Activated CD4-positive, alpha-beta T cell treated with anti-CD3 and anti-CD28 coated beads for 1 hour (primary cell): ENCODE measurements at places on chromosomes 13 and 19.

DNA sequence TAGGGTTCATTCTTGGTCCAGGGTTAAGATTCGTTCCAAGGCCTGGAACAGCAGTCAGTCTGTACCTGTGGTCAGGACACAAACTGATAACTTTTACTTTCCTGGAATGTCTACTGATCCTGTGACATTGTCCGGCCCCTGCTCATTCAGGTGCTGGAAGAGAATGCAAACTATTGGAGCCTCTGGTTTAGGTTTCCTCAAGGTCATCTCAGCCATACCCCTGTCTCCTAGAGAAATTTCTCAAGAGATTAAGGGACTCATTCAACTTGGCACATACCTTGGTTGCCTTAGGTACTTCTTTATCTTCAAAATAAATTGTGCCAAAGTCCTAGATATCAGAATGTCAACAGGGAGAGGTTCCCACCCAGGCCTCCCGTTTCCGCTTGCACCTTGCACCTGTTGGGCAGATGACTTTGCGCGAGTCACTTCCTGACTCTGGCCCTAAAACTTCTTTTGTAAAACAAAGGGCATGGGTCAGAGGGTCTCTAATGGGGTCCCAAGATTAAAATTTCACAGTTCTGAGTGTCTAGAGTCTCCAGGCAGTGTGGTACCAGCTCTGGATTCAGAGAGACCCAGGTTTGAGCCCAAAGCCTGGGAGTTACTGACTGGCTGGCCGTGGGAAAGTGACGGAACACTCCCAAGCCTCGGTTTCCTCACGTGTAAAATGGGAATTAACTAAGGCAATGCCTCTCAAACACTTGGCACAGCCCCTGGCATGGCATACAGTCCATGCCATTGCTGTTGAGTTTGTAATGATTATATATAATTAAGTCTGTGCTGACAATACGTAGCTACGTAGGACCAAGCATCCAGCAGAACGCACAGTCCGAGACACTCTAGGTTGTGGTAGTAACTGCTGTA, 25.8 kb upstream of the CYP2S1 start:
- no peak for DNase-seq

DNA sequence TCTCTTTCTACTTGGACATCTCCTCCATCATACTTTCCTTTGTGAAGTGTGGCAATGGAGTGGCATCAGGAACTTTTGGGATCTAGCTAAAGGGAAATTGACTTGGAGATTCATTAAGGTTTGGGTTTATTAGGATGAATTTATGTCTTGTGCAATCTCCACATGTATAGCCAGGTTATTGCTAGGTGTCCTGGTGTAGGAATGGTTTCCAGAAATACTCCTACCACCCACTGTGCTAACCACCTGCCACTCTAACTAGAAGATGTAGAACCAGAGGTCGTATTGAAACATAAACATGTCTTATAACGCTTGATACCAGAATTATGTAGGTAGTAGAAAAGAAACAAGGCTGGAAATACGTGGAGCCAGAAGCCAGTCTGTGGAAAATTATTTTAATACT, 38.1 kb upstream of the MED4 start:
- DNase-seq: no peak

DNA sequence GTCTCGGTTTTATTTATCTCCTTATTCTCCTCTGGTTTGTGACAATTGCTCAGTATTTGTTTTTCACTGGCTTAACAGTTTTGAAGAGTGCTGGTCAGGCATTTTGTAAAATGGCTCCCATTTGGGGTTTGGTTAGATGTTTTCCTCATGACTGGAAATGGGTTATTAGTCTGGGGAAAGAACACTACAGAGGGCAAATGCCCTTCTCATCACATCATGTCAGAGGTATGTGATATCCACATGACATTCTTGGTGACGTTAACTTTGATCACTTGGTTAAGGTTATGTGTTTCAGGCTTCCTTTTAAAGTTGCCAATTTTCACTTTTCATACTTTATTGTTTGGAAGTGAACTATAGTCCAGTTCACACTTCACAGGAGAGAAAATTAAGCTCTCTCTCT, 74.8 kb upstream of the KLHL1 start:
- no peak for DNase-seq

DNA sequence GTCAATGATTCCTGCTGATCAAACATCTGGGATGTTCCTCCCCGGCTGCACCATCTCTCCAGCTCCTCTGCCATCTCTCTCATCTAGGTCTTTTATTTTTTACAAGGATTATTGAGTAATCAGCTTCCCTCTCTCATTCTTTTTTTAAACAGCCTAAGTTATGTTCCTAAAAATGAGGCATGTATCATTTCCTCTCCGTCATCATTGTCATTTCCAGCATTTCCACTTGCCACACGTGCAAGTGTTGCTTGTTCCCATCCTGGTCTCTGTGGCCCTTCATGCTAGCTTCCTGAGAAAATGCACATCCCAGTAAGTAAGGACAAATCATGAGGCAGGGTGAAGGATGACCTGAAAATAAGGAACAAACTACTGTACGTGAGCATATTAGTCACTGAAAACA, 102.7 kb upstream of the POSTN start:
- no peak for DNase-seq

GRCh38 chr13:93765062-93765461, 538.5 kb downstream of the GPC6 start:
- no peak for DNase-seq

- peak; percentile 89 for DNase-seq
These were observed at the start of gene STXBP2 for GRCh38 chr19:7636691-7637373. Gene STXBP2 (plus strand): TSS chr19:7637110. CDS start chr19:7637150, 40 bp downstream.

GRCh38 chr13:89541091-89542030, 1806.1 kb upstream of the MIR17HG start:
- no peak for DNase-seq

- DNase-seq: no peak
These were observed 227.6 kb upstream of the UBL3 start for GRCh38 chr13:30078059-30078458.

- DNase-seq: no peak
These were observed 19.7 kb upstream of the CEACAM3 start for GRCh38 chr19:41776700-41777099.

DNA sequence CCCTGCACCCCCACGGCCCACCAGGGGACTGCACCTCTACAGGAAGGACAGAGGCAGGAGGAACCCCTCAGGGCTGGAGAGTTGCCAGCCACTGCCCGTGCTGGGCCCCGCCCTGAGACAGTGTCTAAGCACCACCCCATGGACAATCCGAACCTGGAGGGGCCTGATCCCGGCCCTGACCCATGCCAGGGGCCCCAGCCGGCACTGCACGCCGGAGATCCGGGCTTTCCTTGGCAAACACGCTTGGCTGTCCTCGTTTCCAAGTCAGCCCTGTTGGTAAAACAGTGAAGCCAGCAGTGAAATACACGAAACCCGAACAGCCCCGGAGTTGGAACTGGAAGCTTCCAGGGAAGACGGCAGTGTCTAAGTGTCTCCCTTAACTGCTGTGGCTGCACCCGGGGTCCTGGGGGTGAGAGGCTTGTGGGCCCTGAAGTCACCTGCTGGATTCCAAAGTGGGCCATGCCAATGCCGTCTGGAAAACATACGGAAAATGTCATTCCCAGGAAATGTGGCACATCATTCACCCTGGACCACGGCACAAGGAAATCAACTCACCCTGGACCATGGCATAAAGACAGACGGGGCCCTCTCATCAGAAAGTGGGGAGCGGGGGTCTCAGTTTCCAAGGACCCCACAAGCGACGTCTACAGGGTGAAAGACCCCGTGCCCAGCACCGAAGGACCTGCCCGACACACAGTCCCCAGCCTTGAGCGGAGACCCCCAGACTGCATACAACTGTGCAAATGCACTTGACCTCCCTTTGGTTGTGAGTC, 30.9 kb downstream of the RASA3 start:
- DNase-seq: no peak

DNA sequence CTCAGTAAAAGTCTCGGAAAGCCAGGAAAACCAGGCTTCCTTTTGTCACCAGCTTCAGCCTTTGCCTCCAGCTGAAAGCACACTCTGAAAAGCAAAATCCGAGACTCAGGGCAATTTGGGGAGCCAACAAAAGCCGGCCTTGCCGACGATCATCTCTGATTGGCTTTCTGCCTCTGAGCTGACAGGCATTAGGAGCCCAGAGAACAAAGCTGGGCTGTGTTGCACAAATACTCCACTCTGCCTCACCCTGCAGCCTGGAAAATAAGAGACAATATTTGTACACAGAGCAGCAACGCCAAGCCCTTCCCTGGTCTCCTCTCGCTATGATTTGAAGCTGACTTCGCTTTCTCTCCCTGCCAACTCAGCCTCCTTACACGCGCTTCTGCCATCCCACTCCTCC, 46.9 kb downstream of the CACNA1A start:
- no peak for DNase-seq

DNA sequence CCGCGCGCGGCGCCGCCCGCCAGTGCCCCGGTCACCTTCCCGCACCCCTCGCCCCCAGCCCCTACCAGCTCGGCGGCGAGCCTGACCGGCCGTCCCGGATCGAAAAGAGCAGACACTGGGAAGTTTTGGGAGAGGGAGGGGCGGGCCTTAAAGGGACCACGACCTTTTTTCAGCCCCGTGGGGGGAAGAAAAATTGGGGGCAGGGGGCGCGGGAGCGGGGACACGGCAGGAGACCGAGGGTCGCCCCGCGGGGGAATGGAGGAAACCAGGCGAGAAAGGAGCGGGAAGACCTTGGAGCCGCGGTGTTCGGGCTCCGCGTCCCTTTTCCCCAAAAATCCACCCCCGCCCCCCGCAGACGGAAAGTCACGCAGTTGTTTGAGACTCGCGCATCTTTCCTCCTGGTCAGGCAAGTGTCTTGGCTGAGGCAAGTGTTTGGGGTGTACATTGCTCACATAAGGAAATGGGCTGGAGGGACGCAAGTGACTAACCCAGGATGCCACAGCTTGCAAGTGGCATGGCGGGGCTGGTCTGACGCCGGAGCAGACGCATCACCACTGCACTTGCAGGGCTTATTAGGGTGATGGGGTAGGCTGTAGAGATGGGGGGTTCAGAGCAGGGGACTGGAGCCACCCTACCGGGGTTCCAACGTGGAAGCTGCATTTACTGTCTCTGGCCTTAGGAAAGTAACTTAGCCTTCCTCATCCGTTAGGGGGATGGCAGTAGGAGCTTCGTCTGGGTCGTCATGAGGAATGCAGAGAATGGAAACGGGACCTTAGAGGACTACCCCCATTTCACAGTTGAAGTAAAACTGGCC, 2.7 kb upstream of the HNRNPL start:
- peak; percentile 45 for DNase-seq

DNA sequence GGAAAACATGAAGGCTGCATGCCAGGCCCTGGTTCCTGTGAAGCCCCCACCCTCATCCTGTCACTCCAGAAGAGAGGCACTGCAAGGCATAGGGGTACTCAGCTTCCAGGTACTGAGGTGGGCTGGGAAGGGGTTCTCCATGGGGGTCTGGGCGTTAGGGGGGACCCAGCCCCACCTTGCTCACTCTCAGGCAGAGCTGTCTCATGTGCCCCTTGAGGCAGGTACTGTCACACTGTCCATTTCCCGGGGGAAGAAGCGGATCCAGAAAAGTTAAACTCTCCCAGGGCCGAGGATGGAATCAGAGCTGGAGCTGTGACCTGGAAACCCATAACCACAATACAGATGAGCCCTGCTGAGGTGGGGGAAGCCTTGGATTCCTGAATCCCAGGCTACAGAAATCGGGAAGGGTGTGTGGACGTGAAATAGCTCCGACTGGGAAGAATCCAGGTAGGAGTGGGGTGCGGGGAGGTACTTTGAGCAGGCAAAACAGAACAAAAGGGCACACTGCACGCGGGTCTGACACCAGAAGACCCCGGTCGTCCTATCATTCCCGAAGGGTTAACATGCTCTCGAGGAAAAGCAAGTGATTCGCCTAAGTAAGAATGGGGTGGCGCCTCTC, 540 bp upstream of the USE1 start:
- no peak for DNase-seq

- DNase-seq: no peak
These were observed 7.5 kb downstream of the PLAUR start for GRCh38 chr19:43662487-43662886.

- DNase-seq: no peak
These were observed 108.7 kb upstream of the MBNL2 start for GRCh38 chr13:97113231-97114001.

DNA sequence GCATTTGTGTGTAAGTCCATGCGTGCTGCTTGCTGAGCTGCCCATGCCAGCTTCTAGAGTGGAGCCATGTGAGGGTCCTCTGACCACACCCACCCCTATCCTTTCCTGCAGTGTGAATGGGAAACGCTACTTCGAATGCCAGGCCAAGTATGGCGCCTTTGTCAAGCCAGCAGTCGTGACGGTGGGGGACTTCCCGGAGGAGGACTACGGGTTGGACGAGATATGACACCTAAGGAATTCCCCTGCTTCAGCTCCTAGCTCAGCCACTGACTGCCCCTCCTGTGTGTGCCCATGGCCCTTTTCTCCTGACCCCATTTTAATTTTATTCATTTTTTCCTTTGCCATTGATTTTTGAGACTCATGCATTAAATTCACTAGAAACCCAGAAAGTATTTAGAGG, 10.3 kb downstream of the TBCB start:
- DNase-seq: no peak

DNA sequence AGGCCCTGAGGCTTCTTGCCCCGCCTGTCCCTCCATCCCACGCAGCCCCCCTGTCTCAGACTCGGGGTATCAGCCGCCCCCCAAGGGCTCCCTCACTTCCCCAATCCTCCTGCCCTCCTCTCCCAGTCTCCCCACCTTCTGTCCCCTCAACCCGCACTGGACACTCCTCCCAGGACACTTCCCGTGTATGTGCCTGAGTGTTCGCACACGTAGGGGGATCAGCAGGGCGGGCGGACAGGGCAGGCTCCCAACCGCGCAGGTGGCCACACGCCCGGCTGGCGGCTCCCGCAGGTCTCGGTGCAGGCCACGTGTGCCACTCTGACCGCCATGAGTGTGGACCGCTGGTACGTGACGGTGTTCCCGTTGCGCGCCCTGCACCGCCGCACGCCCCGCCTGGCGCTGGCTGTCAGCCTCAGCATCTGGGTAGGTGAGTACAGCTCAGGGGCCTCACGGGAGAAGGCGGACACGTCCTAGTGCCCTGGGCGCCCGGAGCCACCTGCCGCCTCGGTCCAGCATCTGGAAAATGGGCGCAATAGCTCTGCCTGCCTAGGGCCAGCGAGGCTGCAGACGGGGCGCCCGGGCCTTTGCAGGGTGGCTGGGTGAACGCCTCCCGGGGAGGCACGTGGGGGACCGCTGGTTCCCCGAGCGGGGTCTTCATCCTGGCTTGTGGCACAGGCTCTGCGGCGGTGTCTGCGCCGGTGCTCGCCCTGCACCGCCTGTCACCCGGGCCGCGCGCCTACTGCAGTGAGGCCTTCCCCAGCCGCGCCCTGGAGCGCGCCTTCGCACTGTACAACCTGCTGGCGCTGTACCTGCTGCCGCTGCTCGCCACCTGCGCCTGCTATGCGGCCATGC, 2.3 kb downstream of the KISS1R start:
- DNase-seq: no peak
